SJSA1 (cell line): ENCODE measurements at places on chromosomes 16 and 17. TPM values are rescaled to one million over a fixed set of nuclear protein-coding genes. Genes with fewer than 3 reads are reported as not detected.
A peak's percentile ranks its signal among the peaks of the same experiment; 100 is the strongest.

GRCh38 chr17:35094902-35095301, 24.8 kb downstream of the RAD51D start:
- peak; percentile 21 for DNase-seq

GRCh38 chr17:66306446-66306845, 4.0 kb downstream of the PRKCA start:
- no peak for DNase-seq

DNA sequence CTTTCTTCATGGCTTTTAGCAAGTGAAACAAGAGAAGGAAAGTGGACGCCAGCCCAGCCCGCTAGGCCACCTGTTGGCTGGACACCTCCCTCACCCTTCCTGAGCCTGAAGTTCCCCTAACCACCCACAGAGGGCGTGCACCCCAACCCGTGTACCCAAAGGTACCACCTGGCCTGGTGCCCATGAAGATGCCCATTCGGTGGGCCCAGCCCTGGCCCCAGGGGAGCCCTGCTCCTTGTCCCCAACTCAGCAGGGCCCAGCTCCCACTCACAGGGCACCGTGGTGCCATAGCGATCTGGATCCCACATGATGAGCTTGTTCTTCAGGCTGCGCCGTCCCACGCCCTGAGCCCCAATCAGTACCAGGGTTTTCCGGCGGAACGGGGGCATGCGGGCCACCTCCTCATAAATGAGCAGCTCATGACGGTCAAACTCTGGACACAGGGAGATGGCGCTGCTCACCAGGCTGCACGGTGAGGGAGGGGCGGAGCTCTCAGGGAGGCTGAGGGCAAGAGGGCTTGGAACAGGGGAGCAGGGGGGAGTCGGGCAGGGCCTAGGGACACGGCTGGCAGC, 26.8 kb downstream of the MPP2 start:
- peak; percentile 40 for DNase-seq

Gene USH1G
- total RNA-seq = not detected in 2 replicates

Gene GRAP
- total RNA-seq = 1.1 and 3.0 TPM in 2 replicates

DNA sequence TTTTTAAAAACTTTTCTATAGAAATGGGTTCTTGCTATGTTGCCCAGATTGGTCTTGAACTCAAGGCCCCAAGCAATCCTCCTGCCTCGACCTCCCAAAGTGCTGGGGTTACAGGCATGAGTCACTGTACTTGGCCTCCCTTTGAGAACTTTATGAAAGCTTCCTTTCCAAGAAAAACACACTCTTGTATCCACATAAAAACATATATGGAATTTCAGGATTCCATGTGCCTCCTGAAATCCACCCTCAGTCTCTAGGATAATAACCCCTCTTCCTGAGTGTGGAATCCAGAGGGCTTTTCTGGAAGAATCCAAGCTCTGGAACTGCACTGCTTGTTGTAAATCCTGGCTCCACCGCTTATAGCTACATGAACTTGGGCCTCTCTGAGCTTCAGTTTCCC, 53.2 kb upstream of the MRTFB start:
- no peak for DNase-seq

DNA sequence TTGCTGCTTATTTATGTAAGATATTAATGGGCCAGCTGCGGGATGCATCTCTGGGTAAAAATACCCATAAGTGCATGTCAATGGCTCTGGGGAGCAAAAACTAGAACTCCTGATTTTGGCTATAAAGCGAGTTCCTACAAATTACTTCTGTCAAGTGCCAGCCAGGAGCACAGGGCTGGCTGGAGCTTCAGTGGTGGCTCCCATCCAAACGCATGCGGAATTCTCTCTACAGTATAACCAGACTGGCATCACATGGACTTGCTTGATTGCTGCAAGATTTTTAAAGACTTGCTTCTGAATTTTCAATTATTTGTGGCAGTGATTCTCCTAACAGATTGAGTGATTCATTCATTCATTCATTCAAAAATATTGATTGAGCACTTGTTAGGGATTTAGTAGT, 260.9 kb downstream of the PHKB start:
- DNase-seq = no peak

Gene AGRP
- not detected in 2 replicates for total RNA-seq

DNA sequence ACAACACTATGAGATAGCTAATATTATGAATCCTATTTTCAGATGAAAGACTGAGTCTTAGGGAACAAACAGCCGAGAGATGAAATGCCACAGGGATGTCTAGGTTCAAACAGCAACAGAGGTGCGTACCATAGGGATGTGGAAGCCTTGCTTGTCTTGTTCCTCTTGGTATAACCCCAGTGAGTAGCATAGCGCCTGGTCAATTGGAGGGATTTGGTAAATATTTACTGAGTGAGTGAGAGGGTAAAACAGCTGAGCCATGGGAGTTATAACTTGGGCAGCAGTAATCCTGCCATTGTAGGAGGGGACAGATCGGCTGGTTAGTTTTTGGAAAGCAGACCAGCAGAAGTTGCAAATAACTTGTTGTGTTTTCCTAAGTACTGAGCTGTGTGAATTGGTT, 80.2 kb downstream of the WWOX start:
- no peak for DNase-seq

DNA sequence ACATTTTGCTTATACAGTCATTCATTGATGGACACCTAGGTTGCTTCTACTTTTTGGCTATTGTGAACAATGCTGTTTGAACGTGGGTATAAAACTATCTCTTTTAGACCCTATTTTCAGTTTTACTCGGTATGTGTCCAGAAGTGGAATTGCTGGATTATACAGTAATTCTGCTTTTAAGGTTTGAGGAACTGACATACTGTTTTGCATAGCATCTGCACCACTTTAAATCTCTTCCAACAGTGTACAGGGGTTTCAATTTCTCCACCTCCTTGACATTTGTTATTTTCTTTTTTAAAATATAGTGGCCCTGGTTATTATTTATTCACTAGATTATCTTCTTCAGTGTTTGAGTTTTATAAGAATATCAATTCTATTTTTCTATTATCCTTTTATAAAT, 116.9 kb downstream of the USP22 start:
- DNase-seq = no peak

- DNase-seq = peak; percentile 99
These were observed 24.8 kb upstream of the MRPS23 start for GRCh38 chr17:57874434-57875289.

DNA sequence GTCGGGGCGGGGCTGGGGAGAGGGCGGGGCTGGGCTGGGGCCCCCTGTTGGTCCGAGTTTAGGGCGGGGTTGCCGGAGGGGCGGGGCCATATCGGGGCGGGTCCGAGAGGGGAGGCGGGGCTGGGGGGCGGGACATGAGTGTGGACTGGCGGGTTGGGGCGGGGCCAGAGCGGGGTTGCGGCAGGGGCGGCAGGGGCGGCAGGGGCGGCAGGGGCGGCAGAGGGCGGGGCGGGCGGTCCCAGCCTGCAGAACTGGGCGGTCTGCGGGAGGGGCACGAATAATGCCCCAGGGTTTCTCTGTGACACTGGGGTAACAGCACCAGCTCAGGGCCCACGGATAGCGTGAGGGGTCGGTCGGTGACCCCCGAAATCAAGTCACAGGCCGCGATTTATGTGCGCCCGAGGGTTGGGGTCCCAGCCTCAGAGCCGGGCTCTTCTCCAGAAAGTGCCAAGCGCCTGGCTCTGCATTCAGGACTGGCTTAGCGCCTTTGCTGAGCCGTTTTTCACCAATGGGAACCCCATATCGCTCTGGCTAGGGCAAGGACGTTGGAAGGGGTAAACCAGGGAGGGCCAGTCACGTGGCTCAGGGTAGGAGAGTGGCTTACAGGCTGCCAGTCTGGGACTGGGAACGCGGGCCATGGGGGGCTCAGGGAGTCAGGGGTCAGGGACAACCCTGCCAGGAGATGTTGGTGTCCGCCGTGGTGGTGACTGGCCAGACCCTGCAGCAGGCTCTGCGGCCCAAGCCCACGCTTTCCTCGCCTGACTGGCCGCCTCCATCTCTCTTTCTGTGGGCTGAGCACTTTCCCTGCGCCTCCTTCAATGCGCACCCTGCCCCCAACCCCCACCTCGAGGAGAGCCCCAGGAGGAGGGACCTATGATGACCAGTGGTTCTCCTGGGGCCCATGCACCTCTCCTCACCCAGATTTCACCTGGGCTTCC, 1.2 kb upstream of the METTL26 start:
- peak; percentile 92 for DNase-seq

- DNase-seq = no peak
These were observed 172.8 kb upstream of the CHMP6 start for GRCh38 chr17:80818871-80819270.

Gene DNAH3
- total RNA-seq = 0.03 TPM in 1 of 2 replicates, not detected in the other

Gene NPIPA5
- 3.2 and 15.1 TPM in 2 replicates for total RNA-seq

DNA sequence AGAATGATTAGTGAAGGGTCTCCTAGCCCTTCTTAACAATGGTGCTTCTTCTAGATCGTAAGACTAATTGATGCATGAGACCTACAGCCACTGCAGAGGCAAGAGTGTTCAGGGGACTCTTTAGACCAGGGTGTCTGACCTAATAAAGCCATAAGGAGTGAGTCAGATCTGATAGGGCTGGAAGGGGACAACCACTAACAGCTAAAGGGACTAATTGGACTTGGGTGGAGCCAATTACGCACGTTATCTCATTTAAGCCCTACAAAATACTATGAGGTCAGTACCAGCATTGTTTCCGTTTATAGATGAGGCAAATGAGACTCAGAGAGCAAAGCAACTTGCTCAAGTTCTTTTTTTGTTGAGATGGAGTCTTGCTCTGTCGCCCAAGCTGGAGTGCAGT, 14.5 kb upstream of the RNF222 start:
- no peak for DNase-seq

DNA sequence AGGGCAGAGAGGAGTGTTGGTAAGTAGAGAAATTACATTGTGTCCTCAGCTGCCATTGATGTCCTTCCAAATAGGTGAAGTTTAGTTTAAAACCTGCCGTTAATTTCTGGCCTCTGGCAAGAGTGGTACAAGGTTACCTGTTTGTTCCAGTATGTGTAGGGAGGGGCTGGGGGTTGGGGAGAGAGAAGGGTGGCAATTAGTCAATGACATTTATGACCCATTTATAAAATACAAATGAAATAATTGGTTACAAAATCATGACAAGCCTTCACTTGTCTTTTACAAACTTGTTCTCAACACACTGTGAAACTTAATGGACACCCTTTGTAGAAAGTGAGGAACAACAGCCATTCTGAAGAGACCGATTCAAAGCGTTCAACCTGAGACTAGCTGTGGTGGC, 281.0 kb downstream of the FTO start:
- DNase-seq = no peak

Gene LRRC75A
- total RNA-seq = 0.39 TPM in 1 of 2 replicates, not detected in the other

DNA sequence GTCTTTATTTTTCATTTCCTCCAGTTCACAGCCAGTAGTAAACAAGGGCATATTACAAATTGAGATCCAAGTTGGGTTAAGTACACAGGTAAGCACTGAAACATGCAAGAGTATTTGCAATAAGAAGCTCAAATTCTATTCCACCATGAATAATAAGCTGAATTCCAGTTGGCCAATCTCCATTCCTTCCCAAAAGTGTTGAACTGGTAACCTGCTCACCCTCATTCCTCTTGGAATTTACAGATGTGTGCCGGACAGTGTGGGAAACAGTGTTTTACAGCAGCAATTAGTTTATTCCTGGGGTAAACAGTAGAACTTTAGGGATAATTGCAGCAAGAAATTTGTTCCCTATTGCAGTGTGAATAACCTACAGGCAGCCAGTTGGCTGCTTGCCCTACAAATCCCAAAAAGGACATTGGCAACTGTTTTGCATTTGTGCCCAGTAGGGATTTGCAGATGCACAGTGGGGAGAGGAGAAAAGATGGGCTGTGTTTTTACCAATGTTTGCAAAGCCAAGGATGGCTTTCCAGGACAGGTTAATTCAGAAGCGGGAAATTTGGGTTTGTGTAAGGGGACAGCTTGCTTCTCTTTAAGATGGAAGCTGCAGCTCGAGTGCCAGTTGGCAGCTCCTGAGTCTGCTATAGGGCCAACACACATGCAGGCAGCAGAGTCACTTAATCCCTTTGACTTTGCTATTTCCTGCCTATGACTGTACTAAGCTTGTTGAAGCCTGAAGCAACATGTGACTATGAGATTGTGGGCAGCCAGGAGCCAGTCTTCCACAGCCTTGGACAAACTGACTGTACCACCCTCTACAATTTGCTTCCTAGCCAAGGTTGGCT, 318.9 kb downstream of the MAP2K6 start:
- DNase-seq = peak; percentile 53

- peak; percentile 63 for DNase-seq
These were observed 39.4 kb upstream of the RAI1 start for GRCh38 chr17:17641621-17642409.

DNA sequence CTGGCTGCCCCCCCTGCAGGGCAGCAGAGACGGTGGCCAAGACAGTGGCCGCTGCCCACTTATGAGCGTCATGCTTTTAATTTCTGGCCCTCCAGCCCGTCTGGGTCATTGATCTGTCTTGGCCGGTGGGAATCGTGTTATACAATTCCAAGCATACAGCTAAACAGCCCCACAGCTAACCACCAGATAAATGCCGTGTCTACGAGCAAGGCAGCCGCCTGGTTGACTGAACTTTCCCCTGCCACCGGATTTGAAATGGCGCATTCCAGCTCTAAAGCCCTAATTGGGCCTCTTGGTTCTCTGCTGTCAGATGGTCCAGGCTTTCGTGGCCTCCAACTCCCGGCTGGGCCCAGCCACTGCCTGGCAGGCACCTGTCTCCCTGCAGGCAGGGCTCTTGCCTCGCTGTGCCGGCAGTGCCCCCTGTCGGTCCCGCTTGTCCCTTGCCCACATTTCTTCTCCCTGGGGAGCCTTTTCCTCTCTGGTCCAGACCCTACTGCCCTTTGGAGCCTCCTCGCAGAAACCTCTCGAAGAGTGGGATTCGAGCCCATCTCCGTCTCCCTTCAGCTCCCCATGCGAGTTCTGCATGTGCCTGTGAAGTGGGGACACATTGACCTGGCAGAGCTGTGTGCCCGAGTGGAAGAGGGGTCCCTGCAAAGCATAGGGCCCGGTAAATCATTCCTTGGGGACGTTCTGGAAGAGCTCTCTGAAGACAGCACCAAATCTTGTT, 1.8 kb upstream of the RBFOX3 start:
- DNase-seq = peak; percentile 76

- DNase-seq = peak; percentile 27
These were observed 7.5 kb upstream of the EDC4 start for GRCh38 chr16:67865318-67865717.

GRCh38 chr17:81990836-81991683, 13.6 kb downstream of the ASPSCR1 start:
- DNase-seq = no peak

- DNase-seq = peak; percentile 46
These were observed 28.7 kb upstream of the GAS7 start for GRCh38 chr17:10226930-10227695.

- no peak for DNase-seq
These were observed 33.7 kb upstream of the CDH15 start for GRCh38 chr16:89137666-89138512.

- no peak for DNase-seq
These were observed 17.4 kb upstream of the GPRC5C start for GRCh38 chr17:74414510-74414909.

- no peak for DNase-seq
These were observed 4.3 kb upstream of the NUPR1 start for GRCh38 chr16:28543072-28543471.

Gene HNF1B
- total RNA-seq = not detected in 2 replicates

Gene SLC38A8
- not detected in 2 replicates for total RNA-seq

Gene STH
- total RNA-seq = not detected in 2 replicates

Gene SPATA32
- total RNA-seq = not detected in 2 replicates

GRCh38 chr17:77409282-77410161, 268.8 kb downstream of the SEC14L1 start:
- DNase-seq = peak; percentile 95
